ENCODE measurements at places on chromosomes 2 and 18.

GRCh38 chr18:32714571-32715148 is 58.2 kb downstream of the KLHL14 start:
- peak; percentile 50 for DNase-seq

GRCh38 chr2:236632295-236633218 is 62.9 kb downstream of the ACKR3 start:
- DNase-seq = no peak

DNA sequence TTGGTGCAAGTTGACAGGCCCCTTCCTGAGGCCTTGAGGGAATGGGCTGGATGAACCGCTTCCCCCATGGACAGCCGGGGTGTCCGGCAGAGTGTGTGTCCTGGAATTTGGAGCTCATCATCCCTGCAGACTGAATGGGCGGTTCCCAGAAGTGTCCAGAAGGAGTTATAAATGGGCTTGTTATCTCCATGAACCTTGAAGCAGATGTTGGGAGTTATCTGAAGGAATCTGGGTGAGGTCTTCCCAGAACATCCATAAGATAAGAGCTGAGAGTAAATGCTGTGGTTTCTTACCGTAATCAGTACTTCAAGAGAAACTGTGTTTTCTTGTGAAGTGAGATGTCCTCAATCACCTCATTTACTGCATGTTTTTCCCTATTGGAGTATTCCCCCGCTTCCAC is 21.1 kb downstream of the PLB1 start:
- DNase-seq = no peak

DNA sequence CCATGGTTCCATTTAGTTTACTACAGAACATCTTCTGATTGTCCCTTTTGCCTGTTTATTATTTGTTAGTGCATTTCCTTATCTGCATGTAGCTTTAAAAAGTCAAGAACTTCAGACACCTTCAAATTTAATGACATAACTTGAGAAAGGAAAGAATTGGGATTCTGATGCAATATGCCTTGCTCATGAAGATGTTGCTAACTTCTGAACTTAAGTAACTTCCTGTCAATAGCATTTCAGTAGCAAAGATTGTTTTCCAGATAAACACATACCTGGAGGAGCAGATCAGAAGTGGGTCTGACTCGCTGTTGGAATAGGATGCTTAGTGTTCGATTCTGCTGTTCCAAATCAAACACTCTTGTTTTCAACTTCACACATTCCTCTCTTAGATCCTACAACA is 190.2 kb upstream of the LYPD1 start:
- no peak for DNase-seq

DNA sequence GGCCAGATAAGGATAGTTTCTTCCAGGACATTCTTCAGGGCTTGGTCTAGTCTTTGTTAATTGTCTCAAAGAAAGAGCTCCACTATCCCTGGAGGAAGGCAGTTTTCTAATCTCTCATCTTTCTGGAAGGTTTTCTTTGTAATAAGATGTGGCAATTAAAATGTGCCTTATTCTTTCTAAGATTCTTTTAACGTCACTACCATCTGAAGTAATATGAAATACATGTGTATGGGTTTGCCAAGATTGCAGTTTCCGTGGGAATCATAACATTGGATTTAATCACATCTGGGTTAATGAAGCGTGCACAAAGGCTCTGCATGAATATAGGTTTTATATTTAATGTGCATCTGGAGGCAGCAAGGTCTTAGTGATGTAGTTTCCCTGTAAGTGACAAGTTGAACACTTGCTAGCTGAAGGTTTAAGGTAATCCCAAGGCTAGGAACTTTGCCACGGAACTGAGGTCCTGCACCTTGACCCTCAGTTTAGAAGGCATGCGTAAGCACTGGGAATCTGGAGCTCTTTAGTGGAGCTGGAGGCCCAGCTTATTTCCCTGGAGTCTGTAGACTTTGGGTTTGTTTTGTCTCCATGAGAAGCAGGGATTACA is 25.7 kb downstream of the DIS3L2 start:
- DNase-seq = no peak

- no peak for DNase-seq
Measured at GRCh38 chr2:163692081-163692480, 43.7 kb downstream of the FIGN start.

DNA sequence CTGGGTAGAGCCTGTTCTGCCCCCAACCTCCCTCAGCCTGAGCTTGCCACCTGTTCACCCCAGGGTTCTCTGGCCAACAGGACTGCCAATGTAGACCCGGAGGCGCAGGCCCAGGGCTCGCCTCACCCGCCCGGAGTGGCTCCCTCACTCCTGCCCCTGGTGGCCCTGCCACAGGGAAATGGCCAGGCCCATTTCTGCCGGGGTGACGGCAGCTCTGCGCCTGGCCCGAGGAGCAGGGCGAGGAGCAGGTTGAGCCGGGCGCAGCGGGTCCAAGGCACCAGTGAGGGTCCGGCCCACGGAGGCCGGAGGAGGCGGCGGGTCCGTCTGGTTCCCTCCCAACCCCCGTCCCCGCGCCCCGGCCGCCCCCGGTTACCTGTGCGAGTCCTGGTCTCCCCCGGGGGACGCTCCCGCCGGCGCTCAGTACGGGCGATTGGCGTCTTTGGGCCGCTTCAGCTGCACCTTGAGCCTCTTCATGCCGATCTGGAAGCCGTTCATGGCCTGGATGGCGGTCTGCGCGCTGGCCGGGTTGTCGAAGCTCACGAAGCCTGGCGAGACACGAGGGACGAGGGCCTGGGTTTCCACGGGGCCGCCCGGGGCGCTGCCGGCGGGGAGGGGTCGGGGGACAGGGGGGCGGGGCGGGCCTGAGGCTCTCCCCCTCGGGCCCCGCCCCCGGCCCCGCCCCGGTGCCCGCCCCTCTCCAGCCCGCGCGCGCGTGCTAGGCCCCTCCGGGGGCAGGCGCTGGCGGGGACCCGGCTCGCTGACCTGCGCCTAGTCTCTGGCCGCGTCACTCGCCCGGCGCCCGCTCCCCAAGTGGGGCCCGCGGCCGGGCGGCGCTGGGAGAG is 312.0 kb downstream of the CELF4 start:
- DNase-seq = no peak

DNA sequence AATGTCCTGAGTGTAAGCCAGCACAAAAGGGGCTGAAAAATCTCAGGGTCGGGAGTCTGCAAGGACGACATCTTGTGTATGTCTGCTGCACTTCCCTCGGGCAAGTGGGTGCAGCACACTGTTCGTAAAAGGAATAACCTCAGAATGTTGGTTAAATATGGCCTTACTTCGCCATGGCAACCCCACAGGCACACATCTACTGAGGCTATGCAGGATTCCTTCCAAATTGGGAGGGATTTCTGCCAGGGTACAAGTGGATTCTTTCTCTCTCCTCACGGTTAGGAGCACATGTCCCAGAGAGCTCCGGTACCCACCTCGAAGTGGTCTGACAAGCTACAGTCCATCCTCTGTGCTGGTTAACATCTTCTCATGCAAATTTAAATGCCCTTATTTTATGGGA is 277.7 kb upstream of the PXDN start:
- no peak for DNase-seq

GRCh38 chr2:73970141-73970803 is 14.4 kb upstream of the TET3 start:
- no peak for DNase-seq

- DNase-seq = no peak
Measured at GRCh38 chr2:10064932-10065772, 15.1 kb downstream of the CYS1 start.

DNA sequence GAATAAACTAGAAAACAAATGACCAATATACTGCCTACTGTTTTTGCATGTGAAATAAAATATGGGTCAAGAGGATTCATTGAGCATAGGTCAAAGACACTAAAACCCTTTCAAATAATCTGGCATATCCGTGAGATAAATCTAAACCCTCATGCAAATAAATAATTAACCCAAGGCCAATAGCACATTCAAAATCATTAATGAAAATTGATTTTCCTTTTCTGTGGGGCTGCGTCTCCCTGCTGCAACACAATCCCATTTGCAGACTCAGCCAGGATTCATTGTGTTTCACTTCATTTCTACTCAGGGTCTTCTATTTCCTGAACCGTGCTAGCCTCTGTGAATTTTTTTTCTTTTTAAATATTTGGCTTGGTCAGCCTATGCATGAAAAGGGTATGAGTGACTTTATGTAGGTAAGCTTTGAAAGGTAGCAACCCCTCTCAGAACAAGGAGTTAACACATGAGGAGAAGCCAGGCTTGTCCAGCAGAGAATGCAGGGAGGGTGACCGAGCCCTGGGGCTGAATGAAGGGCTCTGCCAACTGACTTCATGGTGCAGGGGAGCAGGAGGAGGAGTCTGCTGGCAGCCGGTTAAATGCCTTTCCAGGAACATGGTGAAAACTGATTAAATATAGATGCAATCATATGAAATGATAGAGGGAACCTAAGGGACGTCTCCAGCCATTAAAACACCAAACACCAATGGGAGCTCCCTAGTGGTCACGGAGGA is 10.3 kb upstream of the CTAGE1 start:
- DNase-seq = no peak

DNA sequence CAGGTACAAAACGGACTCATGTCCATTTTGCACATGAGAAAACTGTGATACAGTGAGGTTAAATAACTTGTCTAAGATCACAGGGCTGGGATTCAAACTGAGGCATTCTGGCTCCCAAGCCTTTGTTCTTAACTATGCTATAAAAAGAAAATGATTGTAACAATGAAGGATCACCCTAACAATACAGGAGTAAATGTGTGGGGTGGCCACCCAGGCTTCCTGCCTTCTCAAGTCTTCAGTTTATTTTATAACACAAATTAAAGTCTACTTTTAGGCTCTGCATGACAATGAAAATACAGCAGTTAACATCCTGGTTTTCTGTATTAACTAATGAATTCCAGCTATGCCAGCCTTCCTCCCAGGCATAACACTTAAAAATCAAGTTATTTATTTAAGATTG is 7.6 kb downstream of the WDFY1 start:
- DNase-seq = no peak

GRCh38 chr2:239514754-239515530 is 114.1 kb upstream of the HDAC4 start:
- DNase-seq = no peak

DNA sequence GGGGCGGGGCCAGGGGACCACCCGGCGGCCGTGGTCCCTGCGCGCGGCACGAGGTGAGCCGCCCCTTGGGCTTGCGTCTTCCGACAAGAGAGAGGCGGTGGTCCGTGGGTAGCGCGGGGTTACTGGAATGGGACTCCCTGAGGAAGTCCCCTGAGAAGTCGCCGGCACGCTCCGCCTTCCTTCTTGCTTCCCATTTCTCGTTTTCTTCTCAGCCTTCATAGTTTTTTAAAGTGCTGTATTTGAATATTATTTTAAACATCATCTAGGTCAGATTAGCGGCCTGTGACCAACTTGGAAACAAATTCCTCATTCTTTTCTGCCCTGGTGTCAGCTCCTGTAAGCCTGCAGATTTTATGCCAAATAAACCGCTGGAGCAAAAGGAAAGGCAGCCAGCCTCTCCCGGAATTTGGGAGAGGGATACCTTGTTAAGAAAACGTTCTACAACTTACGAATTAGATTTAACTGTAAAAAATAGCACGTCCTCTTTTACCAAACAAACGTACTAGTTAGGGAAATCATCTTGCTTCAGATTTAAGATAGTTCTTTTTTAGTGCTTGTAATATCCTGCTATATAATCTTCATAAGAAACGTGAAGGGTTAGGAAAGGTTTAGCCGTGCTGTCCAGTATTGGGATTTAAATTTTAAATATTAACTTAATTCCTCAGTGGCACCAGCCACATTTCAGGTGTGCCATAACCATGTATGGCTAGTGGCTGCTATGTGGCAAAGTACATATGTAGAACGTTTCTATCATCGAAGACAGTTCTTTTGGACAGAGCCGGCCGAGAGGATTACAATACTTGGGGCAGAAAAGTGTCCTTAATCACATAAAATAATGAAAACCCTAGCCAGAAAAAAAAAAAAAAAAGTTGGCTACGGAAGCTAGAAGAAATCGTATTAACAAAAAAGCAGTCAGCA is 628 bp upstream of the PTPN2 start:
- DNase-seq = no peak

DNA sequence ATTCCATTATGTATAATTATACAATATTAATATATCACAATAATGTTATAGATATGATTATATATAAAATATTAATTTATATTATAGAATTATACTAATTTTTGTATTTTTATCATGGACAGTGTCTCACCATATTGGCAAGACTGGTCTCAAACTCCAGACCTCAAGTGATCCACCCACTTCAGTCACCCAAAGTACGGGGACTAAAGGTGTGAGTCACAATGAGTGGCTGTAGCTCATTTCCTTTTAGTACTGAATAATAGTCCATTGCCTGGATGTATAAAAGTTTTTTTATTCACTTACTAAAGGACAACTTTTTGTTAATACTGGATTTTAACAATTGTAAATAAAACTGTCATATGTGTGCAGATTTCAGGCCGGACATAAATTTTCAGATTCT is 417.6 kb upstream of the LINC00305 start:
- no peak for DNase-seq

- no peak for DNase-seq
Measured at GRCh38 chr2:214807653-214808052, 1.8 kb downstream of the BARD1 start.

DNA sequence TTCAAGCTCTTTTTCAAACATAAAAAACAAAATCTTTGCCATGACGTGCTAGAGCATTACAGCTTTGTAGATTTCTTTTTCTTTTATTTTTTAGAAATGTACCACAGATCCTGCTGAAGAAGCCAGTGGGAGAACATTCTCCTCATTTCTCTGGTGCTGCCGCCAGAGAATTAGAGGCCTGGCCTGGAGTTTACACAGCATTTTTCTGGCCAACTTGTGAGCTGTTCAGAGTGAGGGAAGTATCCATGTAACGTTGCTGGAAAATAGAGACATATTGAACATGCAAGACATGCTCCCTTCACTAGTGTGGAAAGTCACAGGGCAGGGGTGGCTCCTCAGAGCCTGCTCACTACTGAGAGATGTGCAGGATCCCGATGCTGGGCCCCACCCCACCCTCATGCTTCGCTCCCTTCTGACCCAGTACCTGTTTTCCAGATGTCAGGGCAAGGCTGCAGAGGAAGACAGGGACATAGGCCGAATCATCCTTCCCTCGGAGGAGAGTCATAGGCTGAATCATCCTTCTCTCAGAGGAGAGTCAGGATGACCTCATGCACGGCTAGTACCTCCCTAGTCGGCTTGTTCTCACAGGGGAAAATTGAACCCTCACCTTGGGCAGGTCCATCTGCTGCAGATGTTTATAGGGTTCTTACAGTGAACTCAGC is 298.5 kb downstream of the INSIG2 start:
- no peak for DNase-seq

DNA sequence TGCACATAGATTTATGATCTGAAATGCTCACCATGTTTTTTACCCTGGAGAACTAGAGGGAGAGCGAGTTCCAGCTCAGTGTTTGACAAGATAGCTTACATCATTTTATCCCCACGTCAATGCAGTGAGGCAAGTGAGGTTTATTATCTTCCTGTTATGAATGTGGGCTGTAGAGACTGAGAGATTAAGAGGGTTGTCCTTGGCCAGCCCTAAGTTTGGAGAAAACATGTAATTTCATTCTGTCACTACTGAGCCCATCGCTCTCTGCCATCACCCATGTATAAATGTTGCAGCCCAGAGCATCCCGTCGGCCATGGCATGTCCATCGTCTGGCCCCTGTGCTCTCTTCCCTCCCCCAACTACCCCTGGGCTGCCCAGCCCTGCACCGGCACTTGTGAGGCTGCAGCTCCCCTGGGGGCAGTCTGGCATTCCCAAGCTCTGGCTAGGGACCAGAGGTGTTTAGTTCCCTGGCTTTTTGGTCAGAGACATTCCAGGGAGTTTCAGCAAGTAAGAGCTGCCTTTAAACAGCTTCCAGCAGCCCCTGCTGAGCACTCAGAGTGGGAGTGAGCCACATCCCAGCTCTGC is 136.7 kb downstream of the ANTXR1 start:
- DNase-seq = no peak

Measured in activated CD4-positive, alpha-beta T cell treated with anti-CD3 and anti-CD28 coated beads, Interleukin-10, Interleukin-2, amounts not matched to agents 100 ng/mL and 50 ng/mL, durations not matched to agents 16 hours and 8 hours (primary cell).